HS-5 (cell line): ENCODE measurements at places on chromosomes 12 and 14.
A peak's percentile ranks its signal among the peaks of the same experiment; 100 is the strongest.

- DNase-seq: no peak
Measured at GRCh38 chr12:44519931-44520330, 356.2 kb downstream of the NELL2 start.

GRCh38 chr14:90583427-90583826 lies 186.6 kb downstream of the CALM1 start:
- no peak for DNase-seq

DNA sequence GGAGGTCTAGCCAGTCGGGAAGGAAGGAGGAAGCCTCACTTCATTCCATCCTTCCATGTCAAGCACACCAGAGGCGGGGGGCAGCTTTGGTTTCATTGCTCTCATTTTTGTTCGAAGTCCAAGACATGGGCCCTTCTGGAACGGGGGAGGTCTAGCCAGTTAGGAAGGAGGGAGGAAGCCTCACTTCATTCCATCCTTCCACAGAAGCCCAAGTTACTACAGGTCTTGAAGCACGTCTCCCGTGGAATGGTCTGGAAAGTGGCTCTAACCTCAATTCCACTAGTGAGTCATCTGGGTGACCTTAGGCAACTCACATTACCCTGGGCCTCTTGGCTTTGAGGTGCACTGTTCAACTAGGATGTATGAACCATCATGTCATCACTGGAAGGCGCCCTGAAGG lies 156.3 kb downstream of the NTF3 start:
- DNase-seq: peak; percentile 66

DNA sequence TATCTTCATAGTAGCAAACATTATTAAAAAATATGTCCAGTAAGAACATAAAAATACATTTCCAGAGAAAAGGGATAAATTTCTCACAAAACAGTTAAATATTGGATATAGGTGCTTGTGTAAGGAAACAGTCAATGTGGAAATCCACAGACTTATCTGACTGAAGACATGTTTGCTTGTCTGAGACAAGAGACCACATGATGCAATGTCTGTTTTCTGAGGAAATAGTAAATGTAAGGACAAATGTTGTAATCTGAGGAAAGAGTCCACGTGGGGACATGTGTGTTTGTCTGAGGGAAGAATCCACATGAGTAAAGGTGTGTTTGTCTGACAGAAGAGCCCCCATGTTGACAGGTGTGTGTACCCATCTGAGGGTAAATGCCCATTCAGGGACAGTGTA lies 1093.2 kb downstream of the TMEM121 start:
- DNase-seq: no peak

- DNase-seq: no peak
Measured at GRCh38 chr14:91280129-91280528, 35.6 kb upstream of the GPR68 start.

GRCh38 chr14:77024171-77024691 lies 4.3 kb downstream of the IRF2BPL start:
- no peak for DNase-seq

DNA sequence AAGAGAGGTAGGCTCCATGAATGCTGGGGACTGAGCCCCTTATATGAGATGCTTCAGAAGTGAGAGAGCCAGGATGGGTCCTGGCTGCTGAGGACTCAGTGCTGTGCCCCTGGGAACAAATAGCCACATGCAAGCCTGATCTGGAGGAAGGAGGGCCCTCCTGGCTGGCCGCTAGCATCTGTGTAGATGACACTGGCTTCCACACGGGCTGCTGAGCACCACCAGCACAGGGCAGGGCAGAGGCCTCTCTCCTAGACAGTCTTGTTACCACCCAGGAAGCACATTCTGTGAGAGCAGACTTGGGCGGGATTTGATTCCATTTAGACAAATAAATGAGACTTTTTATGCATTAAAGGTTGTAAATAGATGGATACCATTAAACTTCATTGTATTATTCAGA lies 48.0 kb downstream of the ZNF664 start:
- DNase-seq: no peak

- no peak for DNase-seq
Measured at GRCh38 chr12:26808766-26809476, 24.1 kb downstream of the ITPR2 start.

DNA sequence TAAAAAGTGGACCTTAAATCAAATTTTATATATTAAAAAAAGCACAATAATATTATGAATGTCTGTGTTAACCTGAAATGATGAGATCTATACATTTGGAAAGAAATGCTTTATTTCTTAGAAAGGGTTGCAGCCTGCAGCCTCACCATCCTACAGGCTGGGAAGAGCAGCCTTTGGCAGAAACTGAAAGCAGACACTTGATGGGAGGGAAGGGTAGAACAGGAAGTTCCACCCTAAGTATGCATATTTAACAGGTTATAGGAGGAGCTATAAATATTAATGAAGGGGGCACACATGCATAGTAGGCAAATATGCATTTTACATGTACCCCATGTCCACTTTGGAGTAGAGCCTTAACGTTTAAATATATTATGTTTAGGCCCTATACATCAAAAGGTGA lies 498.0 kb downstream of the FLRT2 start:
- no peak for DNase-seq
